ENCODE measurements at places on chromosomes 4 and X. TPM values are rescaled to one million over a fixed set of nuclear protein-coding genes. Genes with fewer than 3 reads are reported as not detected.

DNA sequence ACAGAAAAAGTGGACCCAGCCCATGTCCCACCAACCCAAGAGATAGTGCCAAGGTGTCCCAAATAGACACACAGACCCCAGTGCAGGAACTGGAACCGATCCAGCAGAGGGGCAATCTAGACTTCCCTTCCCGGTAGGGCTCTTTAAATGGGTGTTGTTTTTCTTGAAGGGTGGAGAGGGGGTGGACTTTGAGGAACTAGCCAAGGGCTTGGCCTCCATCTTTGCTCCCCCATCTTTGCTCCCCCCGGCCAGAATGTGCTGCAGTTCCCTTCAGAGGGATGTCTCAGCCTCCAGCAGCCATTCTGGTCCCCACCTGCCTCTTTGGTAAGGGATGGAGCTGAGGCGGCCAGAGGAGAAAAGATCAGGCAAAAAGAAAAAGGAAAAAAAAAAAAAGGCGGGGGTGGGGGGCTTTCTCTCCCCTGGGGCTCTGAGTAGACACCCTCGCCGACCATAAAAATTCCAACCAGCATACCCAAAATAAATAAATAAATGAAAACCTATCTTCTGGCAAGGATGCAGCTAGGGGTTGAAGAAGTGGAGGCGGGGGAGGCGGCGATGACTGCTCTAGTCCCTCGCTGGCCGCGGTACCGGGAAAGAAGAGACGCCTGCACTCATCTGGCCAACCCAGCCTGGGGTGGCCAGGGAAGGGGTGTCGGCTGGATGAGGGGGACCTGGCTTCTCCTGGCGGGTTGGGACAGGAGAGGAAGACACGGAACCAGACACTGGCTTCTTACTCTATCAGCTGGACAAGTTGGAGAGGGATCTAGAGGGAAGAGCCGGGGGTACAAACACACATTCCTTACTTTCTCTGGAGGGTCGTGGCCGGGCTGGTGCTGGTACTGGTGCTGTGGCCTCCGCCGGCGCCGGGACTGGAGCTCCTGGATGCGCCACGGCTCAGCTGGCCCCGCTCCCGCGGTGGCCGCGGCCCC lies 38.5 kb upstream of the IQSEC2 start:
- DNase-seq, result no peak

Gene FAM47B
- not detected for polyA plus RNA-seq

Gene MAGEE2
- polyA plus RNA-seq, result 0.72 TPM

Gene GPR119
- not detected for polyA plus RNA-seq

- DNase-seq, result no peak
Observed at GRCh38 chr4:174628191-174628590, 105.9 kb upstream of the HPGD start.

Gene GPM6B
- polyA plus RNA-seq, result 18.6 TPM

Gene OPHN1
- 8.0 TPM for polyA plus RNA-seq

DNA sequence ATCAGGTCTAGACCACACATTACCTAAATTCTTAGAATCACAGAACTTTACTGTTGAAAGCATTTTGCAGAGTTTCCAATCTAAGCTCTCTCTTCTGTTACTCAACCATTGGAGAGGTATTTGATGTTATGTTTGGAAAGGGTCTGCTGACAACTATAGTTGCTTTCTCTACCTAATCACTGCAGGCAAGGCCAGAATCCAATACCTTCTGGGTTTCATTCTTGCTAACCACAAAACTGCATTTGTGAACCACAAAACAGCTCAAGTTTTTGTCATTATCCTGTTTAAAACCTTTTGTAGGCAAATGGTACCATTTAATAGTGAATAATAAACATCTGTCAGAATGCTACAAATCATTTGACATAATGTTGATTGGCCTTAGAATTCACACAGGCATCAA lies 380.1 kb downstream of the GASK1B start:
- no peak for DNase-seq

GRCh38 chrX:16946971-16947562 lies 609 bp downstream of the REPS2 start:
- DNase-seq, result no peak

DNA sequence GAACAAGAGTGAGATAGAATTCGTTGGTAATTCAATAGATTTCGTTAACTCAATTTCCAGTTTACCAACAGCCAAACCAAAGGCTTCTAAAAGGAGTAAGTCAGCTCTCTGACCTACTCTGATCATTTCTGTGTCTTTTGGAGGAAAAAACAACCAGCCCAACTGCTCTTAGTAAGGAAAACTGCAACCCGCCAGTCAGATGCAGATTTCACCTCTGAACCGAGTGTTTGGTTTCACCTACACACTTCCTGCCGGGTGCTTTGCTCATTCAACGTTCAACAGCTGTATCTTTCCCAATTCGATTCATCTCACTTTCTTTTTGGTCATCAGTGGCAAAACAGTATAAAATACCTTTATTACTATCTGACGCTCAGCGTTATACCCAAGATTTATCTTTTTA lies 24.5 kb downstream of the TMSB4X start:
- no peak for DNase-seq

DNA sequence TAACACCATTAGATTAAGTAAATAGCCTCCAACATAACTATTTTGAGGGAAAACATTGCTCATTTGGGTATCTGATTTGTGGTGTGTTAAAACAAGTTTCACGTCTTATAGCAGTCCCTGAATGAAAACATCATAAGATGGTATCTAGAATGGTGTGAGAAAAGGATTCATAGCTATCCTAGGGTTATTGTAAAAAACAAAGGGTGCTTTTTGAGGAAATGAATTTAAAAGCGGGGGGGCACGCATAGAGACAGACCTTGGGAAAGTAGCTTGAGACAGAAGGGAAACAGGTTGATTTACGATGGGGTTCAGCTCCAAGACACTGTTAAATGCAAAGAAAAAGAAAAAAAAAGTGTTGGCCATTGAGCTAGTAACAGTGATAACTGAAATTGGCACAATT lies 768 bp upstream of the CXCL10 start:
- DNase-seq, result no peak

Gene SLC6A8
- 40.5 TPM for polyA plus RNA-seq
